ENCODE measurements at places on chromosomes 2 and 18.

DNA sequence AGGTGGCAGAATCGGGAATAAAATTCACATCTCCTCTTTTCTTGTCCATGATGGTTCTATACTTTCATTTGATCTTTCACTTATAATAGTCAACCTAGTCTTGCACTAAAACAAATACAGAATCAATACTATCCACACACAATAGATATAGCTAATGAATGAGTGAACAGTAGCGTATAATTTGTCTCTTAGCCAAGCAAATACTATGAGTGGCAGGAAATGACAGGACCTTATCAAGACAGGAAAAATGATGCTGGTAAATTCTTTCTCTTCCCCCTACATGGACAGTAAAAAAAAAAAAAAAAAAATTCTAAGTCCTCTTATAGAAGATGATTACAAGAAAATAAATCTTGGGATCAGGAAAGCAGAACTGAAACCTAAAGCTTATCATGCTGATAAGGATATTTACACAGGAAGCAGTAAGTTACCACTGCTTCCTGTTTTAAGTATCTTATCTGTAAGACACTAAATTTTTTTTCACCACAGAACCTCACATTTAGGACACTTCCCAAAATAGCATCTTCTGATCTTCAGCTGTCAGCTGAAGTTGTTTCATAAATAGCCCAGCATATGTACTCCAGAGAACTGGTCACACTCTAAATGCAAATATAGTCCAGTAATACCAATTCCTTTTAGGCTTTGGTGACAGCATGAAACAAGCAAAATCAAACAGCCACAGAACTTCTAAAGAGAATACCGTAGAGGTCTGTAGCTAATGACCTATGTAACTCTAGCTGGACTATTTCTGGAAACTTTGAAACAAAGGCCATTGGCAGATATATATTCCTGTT, 27.0 kb downstream of the IRS1 start:
- DNase-seq, result no peak

DNA sequence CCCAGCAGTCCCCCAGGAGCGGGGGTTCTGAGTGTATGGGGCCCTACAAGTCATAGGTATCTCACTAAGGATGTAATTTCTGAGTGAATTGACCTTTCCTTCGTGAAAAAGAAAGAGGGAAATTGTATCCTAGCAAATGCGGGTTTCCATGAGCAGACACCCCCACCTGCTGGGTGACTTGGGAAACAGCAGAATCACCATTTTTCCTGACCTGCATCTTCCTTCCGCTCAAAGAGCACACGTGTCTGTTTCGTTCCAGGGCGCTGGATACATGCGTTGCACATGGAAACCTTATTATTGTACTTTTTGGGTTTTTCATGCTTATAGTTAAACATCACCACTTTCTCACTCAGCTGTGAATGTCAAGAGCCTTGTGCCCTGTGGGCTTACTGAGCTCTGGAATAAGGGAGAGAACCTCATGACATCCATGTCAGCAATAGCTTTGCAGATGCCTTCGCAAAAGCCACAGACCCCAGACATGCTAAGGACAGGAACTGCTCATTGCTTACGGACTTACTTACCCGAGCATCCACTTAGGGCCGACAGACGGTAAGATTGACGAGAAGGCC, 132.8 kb downstream of the TPO start:
- no peak for DNase-seq

DNA sequence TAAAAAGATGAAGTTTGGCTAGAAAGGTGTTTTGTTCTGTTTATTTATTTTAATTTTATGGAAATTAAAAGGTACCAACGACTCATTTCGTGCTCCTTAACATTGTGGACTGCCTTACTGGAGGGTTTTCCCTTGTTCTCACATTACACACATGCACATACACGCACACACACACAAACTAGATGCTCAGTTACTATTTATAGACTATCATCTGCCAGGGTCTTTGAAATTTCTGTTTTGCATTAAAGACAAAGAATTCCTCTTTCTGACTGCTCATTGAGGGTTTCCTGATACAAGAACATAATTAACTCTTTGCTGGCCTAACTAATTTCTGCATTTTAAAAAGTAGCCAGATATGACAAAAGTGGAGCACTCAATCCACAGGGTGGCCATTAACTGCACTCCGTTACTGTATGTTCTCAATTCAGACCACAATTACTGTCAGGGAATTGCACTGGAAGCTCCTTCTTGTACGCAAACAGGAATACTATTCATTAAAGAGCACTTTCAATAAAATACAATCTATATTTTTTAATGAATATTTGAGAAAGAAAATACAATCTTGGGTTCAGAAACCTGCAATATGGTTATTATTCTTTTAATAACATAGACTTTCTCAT, 366.9 kb upstream of the GALNT5 start:
- DNase-seq, result peak; percentile 12

DNA sequence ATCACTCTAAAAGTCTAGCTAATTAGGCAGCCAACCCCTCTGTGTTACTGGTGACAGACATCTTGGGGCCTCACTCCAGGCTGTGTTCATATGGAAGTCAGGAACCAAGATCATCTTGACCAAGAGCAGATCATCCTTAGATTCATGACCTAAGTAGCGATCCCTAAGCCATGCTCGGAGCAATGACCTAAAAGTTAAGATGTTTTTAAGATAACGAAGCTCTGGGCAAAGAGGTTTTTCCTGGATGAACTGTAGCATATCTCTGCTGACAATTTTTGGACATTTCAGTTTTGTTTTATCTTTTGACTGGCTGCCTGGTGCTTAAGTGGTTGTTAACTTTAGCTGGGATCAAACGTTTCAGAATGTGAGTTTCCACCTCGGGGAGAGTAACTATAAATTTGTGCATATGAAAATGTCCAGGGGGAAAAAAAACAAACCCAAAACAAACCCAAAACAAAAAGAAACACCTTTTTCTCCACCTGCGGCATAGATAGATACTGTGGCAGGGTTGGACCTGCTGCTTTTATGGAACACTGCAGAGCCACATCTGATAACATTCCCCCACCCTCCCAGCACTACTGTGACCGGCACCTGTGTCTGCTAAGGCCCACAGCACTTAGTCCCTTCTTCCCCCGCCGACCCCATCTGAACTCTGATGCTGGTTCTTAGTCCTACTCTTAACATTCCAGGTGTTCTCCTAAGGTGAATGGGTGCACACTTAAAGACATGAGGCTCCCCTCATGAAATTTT, 45.5 kb downstream of the EPAS1 start:
- no peak for DNase-seq

DNA sequence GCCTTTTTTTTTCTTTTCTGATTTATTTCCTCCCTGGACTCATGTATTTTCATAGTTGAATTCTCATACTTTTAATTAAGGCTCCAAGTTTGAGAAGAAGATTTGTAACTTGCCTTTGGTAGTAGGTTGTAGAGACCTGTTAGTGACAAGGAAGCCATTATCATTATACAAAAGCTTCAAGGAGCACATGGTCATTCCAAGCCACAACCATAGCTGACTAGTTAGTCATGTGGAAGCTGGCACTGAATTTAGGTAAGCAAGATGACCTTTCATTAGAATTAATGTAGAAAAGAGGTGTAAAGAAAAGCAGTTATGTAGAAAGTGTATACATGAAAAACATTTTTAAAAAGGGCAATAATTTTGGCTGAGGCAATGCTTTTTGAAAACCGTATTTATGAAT, 89.7 kb downstream of the LRP1B start:
- DNase-seq, result no peak

- no peak for DNase-seq
These were observed 24.9 kb downstream of the CIDEA start for GRCh38 chr18:12278741-12279682.

DNA sequence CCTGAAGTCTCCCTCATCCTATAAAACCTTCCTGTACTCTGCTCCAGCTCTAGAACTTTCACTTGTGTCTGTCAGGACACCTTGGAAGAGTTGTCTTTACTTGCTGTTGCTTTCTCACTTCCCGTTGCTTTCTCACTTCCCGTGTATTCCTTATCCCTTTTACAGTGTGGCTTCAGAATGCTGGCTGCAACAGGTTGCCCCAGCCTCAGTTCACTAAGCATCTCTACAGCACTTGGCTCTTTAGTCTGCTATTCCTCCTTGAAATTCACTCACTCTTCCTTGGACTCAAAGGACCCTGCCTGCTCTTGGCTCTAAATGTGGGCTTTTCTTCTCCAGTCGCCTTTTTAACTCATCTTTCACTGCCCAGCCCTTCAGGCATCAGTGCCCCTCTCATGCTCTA, 162.5 kb upstream of the ALPP start:
- DNase-seq, result no peak

GRCh38 chr2:151379169-151379568, 21.8 kb downstream of the TNFAIP6 start:
- no peak for DNase-seq

DNA sequence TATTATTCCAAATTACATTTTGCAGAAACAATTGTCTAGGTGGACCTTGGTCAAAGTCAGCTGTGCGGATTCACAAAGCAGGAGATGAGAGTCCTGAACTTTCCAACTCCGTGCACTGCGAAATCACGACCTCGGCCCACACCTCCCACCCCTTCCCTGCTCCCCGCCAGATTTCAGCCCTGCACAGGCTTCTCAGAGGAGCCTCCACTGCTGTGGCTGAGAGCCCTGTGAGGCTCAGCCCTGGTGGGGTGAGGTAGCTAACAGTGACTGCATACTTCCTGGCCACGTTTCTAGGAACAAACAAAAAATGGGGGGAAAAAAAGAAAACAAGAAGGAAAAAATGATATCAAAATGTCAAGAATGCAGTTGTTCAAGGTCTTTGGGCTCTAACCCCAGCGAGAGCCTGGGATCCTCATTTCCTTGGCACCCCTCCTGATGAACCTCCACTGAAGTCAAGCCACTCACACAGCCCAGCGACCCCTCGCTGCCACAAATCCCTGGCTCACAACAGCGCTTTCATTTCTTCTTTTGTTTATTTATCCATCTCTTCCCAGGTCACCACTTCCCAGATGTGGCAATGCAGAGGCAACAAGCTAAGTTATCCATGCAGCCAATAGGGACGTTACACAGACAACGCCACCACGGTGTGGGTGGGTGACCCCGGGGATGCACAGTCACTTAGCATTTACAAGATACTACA, 729.7 kb upstream of the ID2 start:
- DNase-seq, result no peak

GRCh38 chr18:64202210-64202836, 53.4 kb upstream of the LINC00305 start:
- DNase-seq, result no peak

- no peak for DNase-seq
These were observed 18.7 kb upstream of the RAPH1 start for GRCh38 chr2:203553784-203554183.

GRCh38 chr2:226337941-226338600, 461.5 kb downstream of the IRS1 start:
- no peak for DNase-seq

DNA sequence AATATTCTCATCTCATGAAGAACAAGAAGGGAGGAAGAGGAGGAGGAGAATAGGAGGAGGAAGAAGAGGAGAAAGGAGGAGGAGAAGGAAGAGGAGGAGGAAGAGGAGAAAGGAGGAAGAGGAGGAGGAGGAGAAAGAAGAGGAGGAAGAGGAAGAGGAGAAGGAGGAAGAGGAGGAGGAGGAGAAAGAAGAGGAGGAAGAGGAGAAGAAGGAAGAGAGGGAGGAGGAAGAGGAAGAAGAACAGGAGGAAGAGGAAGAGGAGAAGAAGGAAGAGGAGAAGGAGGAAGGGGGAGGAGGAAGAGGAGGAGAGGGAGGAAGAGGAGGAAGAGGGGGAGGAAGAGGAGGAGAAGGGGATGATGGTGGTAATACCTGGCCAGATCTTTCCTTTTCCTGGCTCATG, 70.0 kb upstream of the PTPRM start:
- DNase-seq, result no peak

- DNase-seq, result no peak
These were observed 3.1 kb downstream of the PKDCC start for GRCh38 chr2:42050703-42051542.

DNA sequence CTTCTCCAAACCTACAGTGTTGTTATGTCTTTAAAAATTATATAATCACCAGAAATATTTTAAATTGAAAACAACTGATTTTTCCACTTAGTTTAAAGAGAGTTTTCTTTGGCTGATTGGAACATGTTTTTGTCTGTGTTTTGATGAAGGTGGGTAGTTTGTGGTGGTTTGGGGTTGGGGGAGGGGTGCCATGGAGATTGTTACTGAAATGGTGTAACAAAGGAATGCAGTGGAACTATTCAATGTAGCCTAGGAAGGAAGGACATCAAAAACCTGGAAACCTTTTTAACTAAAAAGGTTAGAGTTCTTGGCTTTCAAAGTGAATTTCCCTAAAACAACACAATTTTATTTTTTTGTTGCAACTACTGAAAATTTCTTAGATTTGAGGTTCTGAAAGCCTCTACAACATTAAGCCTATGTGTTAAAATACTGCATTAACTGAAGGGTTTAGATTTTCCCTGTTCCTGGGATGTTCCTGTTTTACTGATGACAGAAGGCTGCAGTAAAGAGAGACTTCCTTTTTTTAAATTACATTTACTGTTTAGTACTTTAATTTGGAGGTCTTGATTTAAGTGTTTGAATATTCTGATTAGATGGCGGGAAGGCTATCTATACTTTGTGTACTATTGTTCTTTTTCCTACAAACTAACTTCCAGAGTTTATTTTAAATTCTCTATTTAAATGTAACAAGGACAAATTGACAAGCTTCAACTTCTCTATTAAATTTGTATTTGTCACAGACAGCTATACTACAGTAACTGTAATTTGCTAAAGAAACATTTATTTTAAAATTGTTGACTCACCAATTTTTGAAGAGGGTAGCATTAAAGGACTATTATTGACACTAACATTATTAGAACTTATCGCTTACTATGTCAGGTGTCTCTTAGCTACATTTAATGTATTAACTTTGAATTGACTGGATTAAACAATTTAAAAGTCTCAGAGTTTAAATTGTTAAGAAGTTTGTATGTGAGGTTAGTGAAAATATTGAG, 87.7 kb downstream of the LIMS1 start:
- no peak for DNase-seq

DNA sequence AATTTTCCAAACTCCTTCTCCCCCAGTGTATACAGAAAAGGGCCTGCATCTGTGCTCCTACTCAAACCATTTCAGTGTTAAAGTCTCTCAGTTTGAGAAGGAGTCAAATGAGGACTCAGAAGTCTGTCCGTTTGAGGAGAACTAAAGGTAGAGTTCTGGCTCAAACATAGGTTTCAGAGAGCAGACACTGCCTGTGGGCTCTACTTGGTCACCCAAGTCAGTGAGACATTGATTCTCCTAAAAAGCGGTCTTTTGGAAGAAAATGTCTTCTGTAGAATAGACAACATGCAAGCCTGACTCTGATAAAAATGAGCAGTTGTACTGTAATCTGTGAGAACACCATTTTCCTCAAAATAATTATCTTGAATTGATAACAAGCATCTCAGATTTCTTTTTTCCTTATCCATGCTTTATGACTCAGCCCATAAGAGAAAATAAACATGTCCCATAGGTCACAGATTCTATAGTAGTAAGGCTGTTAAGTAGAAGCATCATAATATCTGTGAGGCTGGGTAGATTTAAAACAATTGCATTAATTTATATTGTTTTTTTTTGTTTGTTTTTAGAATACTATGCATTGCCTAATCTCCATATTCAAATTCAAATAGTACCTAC, 82.8 kb downstream of the ASXL3 start:
- DNase-seq, result no peak

DNA sequence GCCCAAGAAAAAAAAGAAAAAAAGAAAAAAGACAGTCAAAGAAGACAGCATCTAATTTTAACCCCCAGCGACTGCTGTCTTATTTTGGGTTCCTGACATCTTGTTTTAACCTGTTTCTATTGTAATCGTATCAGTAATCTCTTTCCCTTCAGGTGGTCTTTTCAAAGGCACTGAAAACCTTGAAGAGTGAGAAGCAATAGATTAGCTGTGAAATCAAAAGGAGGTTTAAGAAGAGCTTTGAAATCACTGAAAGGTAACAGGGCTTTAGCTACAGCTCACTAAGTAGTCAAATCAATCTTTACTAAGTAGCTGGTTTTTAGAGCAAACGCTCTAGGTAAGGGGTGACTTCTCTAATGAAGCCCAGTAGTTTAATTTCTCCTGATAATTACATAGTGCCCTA, 5.4 kb upstream of the TANC1 start:
- DNase-seq, result no peak
